ENCODE measurements at places on chromosomes 12 and 14.

- no peak for DNase-seq
Measured at GRCh38 chr14:68568907-68569897, 223.7 kb downstream of the ZFP36L1 start.

DNA sequence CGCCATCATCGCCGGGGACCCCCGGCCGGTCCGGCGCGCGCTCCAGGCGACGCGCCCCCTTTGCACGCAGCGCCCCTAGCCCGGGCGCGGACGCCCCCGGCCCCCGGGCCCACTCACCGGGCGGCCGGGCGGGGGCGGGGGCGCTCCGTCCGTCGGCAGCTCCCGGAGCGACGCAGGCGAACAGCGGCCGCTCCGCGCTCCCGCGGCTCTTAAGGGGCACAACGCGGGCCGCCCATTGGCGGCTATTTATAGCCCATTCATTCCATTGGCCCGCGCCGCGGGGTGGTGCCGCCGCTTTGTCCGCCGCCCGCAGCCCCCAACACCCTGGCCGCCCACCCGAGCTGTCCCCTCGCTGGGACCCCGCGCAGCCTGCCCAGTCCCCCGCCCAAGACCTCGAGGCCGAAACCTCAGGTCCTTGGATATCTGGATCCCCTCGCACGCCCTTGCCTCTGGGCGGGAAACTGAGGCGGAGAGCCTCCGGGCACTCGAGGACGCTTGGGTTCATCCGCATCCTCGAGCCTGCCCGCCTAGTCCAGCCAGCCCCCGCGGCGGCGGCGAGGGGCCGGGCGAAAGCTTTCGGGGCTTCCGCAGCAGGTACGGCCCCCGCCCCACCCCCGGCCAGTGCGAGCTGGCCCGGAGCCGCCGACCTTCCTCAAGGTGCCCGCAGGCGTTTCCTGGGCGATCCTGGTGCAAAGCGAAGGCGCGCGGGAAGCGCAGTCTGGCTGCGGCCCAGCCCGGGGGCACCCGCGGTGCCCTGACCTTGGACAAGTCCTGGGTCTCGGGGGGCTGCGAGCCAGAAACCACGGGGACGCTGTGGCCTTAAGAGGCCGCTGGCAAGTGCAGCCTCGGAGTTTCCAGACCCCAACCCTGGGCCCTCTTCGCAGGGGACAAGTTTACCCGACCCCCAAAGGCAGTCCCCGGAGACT is at the start of gene CKB:
Gene CKB, minus strand, starts transcription at position 182 of the 926 bp plus-strand sequence. CDS start 337 bp downstream, outside the sequence.
- peak; percentile 27 for DNase-seq

DNA sequence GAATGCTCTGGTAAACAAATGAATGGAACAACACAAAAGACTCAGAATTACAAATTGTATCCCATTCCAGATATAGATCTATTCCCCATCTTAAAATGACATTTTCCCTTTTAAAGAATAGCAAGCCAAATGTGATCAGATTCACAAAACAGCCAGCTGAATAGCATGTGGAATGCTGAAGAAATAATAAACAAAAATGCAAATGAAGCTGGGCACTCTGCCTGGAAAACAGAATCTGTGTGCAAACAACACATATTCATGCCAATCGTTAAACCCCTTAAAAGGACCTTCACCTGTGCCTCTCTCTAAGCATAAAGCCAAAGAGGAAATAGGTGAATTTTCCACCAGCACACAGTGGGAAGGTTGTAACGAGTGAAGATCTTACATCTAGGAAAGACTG is 67.9 kb upstream of the PDZRN4 start:
- peak; percentile 43 for DNase-seq

DNA sequence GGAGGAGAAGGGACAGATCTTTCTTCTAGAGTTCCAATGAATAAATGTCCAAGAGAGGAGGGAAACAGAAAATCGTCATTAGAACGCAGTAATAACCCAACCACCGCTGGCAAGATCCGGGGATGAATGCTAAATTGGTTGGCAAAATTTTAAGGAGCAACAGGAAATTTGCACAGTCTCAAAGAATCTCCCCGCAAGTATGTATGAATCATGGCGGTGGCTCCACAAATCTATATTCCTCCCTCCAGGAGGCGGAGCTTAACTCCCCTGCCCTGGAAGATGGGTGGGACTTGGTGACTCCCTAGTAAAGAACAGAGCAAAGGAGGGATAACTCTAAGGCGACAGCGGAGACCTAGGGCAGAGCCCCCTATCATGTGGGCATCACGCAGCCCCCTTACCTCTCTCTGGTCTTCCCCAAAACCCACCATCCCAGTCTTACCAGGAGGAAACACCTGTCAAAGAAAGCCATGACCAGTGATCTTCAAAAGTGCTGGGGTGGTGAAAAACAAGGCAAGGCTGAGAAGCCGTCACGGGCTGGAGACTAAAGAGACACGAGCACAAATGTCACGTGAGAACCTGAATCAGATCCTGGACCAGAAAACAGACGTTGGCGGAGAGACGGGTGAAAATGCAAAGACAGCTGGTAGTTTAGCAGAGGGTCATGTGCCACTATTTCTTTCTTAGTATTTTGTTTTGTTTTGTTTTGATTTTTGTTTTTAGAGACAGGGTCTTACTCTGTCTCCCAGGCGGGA is 125.8 kb downstream of the NCOR2 start:
- DNase-seq, result no peak

GRCh38 chr12:6476489-6476888 is 6.0 kb upstream of the VAMP1 start:
- peak; percentile 36 for DNase-seq

- peak; percentile 67 for DNase-seq
Measured at GRCh38 chr12:12171991-12172511, 94.8 kb downstream of the LRP6 start.

GRCh38 chr14:34372786-34373185 is 89.3 kb downstream of the SPTSSA start:
- DNase-seq, result no peak

GRCh38 chr12:10163084-10163483 is 8.8 kb downstream of the OLR1 start:
- no peak for DNase-seq

- peak; percentile 39 for DNase-seq
Measured at GRCh38 chr14:56170028-56170427, 51.8 kb downstream of the PELI2 start.

- DNase-seq, result no peak
Measured at GRCh38 chr14:90103808-90104207, 42.0 kb downstream of the KCNK13 start.

DNA sequence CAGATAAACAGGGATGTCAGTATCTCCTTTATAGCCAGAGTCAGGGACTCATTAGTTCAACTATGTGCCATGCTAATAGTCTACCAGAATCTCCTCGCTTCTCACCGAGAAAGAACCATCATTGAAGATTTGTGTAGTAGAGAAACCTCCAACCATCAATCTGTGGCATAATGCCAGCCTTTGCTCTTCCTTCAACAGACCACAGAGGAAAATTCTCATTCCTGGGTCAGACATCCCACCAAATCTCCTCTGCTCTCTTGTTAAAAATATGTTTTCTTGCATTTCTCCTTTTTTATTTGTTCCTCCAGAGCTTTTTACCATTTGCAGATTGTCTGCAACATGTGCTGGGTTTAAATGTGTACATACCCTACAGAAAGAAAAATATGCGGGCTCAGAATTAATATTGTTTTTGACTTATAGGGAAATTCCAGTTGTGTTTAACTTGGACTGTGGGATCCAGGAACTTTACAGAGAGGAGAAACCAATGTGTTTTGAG is 64.9 kb downstream of the LLPH start:
- no peak for DNase-seq

Measured in renal cortical epithelial cell (primary cell).